ENCODE measurements at places on chromosomes 7 and 10.

DNA sequence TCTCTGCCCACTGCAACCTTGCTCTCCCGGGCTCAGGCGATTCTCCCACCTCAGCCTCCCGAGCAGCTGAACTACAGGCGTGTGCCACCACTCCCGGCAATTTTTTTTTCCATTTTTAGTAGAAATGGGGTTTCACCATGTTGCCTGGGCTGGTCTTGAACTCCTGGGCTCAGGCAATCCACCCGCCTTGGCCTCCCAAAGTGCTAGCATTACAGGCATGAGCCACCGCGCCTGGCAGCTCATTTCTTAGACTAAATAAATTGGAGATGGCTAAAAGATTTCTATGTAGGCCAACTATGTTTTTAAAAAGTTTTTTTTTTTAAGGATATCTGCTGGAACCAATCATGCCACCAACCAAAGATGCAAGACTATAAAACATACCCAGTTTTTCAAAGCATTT, 67.8 kb downstream of the TRUB1 start:
- no peak for DNase-seq

DNA sequence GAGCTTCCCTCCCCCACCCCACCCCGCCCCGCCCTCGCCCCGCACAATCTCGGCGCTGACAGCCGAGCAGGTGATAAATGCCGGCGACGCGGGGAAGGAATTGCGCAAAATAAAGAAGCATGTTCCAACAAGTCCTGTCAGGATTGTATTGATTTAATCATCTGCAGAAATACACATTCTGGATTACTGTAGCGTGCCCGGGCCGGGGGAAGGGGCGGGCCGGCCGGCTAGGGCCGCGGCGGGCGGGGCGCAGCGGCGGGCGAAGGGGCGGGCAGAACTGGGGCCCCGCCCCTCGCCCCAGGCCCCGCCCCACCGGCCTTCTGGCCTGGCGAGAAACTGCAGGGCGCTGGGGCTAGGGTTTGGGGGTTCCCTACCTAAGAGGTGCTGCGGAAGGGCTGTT, 88.9 kb upstream of the PAX2 start:
- no peak for DNase-seq

GRCh38 chr7:132381742-132382472, 194.4 kb downstream of the PLXNA4 start:
- peak; percentile 78 for DNase-seq

DNA sequence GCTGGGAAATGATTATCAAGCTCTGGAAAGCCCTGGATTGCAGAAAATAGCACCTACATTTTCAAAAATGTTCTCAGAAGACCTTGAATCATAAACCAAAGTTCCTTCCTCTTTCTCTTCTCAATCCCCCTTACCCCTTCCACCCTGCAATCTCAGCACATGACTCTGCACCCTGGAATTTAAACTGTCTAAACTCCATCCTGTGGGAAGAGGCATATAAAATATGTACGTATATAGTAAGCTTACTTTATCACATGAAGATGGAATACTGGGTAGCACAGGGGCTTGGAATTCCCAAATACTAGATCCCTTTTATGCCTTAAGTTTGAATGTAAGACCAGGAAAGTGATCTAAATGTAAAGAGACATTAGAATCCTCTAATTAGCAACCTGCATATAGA, 7.7 kb downstream of the AGMO start:
- DNase-seq: no peak

GRCh38 chr10:10397906-10398305, 619.8 kb upstream of the CELF2 start:
- DNase-seq: no peak

DNA sequence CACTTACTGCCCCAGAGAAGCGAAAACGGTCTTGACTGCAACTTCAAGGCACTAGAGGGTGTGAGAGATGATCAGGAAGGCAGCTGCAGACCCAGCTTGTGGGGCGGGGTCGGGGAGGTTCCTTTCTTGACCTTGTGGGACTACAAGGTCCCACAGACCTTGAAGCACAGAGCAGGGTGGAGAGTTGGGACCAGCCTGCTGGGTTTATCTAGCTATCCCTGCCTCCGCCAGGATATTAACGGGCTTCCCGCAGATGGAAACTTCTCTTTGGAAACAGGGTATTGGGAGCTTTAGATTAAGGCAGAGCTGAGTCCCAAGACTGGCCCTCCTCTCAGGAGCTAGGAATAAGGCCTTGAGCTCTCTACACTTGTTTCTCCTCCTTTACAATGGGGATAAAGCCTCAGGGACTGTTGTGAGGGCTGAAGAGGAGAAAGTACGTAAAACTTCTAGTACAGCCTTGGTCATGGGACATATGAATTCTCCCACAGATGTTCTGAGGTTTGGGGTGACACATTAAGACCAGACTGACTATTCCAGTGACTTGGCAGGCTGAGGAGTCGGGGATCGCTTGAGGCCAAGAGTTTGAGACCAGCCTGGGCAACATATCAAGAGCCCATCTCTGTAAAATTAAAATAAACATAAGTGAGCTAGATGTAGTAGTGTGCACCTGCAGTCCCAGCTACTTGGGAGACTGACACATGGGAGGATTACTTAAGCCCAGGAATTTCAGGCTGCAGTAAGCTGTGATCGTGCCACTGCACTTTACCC, 153.2 kb downstream of the CDH23 start:
- no peak for DNase-seq

GRCh38 chr10:113576852-113577251, 24.0 kb downstream of the HABP2 start:
- DNase-seq: peak; percentile 13

GRCh38 chr7:140390466-140391190, 7.7 kb downstream of the SLC37A3 start:
- no peak for DNase-seq

DNA sequence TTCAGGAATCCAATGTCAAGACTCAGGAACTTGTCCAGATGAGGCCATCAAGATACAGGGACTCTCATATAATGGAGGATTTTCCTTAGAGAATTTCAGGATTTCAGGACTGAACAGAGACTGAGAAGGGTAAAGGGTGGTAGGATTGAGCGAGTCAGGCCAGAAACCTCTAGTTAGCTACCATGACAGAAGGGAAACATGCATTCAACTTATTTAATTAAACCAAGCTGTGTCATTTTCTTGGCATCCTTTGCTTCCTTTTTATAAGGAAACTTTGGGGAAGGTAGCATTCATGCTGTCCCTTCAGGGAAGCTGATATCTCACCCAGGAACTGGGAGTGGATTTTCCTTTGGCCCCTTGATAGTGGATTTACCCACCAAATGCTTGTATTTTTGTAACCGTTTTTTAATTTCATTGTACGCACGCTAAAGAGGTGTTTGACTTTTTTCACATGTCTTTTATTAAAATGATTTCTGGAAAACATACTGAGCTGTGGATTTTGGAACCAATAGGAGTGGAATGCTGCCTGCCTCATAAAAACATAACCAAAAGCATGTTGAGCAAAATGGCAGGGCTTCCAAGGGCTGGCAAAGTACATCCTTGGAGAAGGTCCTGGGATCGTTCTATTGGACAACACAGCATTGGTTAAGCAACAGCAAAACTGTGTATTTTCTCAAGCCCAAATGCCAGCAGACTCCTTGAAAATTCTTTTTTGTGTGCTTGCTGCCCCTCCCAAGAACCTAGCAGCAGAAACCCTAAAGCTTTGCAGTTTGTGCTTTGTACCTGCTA, 104.5 kb downstream of the CXCL12 start:
- no peak for DNase-seq

- DNase-seq: peak; percentile 52
Observed at GRCh38 chr10:102431452-102432124, 786 bp downstream of the CUEDC2 start.

DNA sequence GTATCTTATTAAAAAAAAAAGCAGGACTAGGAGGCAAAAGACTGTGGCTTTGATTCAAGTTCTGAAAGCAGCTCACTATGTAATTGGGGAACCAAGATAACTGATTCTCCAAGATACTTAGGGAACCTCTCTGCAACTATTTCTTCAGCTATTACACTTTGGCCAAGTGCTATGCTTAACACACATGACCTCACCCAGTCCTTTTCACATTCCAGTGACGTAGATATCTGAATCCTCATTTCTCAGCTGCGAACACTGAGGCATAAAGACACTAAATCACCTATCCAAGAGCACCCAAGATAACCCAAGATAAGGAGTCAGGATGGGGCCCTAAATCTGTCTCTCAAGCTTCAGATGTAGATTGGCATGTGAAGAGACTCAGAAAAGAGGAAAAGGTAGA, 133.6 kb downstream of the GLI3 start:
- DNase-seq: no peak

DNA sequence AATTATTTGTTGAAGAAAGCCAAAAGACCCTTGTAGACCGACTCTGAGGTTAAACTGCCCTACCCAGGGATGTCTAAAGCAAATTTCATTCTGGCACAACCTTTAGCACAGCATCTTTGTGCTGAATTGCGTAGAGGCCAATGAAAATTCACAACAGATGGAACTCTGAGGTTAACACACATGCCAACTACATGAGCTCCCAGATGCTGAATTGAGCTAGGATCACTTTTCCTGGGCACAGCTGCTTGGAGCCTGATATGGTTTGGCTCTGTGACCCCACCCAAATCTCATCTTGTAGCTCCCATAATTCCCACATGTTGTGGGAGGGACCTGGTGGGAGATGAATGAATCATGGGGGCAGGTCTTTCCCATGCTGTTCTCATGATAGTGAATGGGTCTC, 158.0 kb upstream of the PTN start:
- DNase-seq: no peak

- peak; percentile 90 for DNase-seq
Observed at GRCh38 chr7:91264924-91265681, 870 bp downstream of the FZD1 start.

- DNase-seq: peak; percentile 70
Observed at GRCh38 chr10:28215930-28216329, 86.9 kb downstream of the MPP7 start.

DNA sequence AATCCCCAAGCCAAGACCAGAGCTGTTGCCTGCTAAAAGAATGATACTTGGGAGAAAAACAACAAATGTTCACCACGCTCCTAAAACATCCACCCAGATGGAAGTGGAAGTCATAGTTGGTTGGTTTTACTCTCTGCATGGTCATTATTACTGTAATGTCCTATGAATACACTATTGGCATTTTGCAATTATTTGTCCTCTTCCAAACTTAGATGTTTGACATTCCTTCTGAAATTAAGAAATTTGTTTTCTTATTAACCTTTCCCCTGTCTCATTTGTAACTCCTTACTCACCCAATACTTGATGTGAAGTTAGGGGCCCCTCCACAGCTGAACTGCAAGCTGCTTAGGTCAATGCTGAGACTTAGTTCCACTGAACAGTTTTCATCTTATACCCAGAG, 383.3 kb downstream of the INHBA start:
- DNase-seq: no peak

GRCh38 chr7:96837593-96837992, 127.9 kb upstream of the SEM1 start:
- no peak for DNase-seq

GRCh38 chr7:74134117-74134620, 40.0 kb upstream of the EIF4H start:
- no peak for DNase-seq

DNA sequence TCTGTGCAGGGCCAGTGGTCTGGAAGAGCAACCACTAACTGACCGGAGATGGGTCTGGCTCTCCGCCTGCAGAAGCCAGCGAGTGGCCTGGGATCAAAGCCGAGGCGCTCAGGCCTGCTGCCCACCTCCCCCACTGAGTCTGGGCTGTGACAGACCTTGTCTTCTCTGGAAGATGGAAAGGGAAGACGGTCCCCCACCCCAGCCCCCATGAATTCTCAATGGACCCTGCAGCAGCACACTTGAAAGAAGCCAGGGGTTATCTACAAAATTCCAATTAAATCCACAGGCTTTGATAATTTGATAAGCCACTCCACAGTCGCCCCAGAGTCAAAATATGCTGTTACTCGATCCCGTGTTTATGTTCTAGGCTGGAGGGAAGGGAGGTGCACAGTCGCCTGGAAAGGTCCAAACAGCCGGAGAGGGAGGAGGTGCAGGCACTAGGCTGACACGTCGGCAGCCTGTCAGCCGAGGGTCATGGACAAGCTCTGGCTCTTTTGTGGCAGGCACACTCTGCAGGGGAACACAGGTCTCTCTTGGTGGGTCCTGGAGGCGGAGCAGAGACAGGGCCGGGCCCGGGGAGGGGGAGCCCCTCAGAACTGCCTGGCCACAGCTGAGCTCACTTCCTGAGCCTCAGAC, 134.9 kb downstream of the SH3PXD2A start:
- no peak for DNase-seq

- DNase-seq: no peak
Observed at GRCh38 chr7:117231047-117231359, 91.9 kb downstream of the WNT2 start.

DNA sequence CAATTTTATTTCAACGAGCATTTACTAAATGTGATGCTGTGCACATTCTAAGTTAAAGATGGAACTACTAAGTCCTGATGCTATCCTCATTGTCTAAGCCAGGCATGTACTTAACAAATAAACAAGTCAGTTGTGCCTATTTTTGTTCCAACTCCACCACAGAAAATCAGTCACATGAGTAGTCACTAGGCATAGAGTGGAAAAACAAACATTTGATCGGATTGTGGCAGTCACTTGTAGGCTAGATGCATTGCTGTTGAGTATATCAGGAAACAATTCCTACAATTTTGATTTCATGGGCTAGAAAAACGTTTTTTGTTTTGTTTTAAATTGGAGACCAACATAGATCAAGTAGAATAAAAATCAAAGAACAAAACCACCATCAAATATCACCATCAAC, 177.6 kb upstream of the SLC25A13 start:
- DNase-seq: peak; percentile 94

DNA sequence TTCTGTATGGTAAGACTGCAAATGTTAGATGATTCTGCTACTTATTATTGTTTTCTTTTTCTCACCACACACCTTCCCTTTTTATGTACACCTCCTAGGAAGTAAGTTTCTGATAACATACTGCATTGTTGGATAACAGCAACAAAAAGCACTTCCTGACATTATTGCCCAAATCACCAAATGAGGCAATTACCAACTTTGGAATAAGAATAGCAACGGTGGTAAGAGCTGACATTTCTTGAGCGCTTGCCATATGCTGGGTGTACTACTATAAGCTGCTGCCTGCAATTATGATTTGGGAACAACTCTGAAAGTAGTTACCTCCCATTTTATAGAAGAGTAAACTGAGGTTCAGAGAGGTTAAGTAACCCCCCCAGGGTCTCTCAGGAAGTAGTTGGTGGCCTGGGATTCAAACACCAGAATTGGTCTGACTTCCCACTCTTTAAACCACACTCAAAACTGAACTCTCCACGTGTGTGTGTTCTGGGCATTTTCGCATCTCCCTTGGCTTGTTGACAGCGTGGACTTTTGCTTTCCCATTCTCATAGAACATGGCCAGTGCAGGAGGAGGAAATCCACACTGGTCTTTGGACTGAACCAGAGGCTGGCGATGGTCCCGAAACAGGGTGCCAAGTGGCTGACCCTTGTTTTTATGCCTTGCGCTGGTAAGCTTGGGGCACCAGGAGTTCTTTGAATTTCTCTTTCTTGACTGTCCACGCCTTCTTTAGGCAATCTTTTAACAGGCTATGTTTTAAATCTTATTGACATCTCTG, 71.4 kb downstream of the TCF7L2 start:
- DNase-seq: peak; percentile 36

DNA sequence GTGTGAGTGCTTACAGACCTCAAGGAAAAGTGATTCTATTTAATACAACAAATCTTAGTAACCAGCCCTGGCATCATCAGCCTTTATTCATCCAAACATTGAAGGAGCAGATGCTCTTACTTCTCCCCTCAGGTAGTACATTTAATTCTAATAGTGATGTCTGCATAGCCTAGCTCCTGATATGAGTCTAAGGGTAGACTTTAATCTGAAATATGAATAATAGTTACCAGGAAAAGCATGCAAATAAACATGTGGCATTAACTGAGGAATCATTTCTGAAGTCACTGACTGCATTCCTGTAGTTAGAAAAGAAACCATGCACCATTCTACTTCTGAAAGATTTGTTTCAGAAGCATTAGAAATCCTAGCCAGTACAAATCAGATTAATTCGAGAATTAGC, 25.7 kb upstream of the LMBR1 start:
- DNase-seq: no peak

All from DMS53 (cell line).